Airway epithelial cell (primary cell): ENCODE measurements at places on chromosomes 11 and 22. TPM values are rescaled to one million over a fixed set of nuclear protein-coding genes. Genes with fewer than 3 reads are reported as not detected.

Gene OR5P2
- not detected in 2 replicates for total RNA-seq

Gene LYVE1
- not detected in 2 replicates for total RNA-seq

Gene P2RY2
- 37.8 and 46.1 TPM in 2 replicates for total RNA-seq

Gene DDTL
- total RNA-seq, result not detected in 2 replicates

Gene NEFH
- total RNA-seq, result 3.6 and 3.7 TPM in 2 replicates

Gene C22orf31
- total RNA-seq, result not detected in 2 replicates

Gene MMP13
- total RNA-seq, result 1.2 and 2.3 TPM in 2 replicates

Gene JAM3
- total RNA-seq, result 2.7 and 7.4 TPM in 2 replicates

Gene NCR3LG1
- total RNA-seq, result 1.4 and 2.2 TPM in 2 replicates

Gene FXYD6
- total RNA-seq, result 0.21 TPM in 1 of 2 replicates, not detected in the other

Gene CABP7
- not detected in 2 replicates for total RNA-seq

Gene C11orf42
- total RNA-seq, result not detected in 2 replicates

Gene CLCF1
- total RNA-seq, result 6.1 and 8.5 TPM in 2 replicates

Gene GRAMD1B
- 0.46 and 1.4 TPM in 2 replicates for total RNA-seq

Gene MRGPRE
- not detected in 2 replicates for total RNA-seq

Gene MRGPRF
- total RNA-seq, result 0.07 and 0.37 TPM in 2 replicates

Gene MPZL3
- total RNA-seq, result 16.5 and 20.0 TPM in 2 replicates

Gene HEPHL1
- total RNA-seq, result 0.79 and 1.1 TPM in 2 replicates

Gene GTSE1
- 4.6 and 9.2 TPM in 2 replicates for total RNA-seq

Gene CD3E
- not detected in 2 replicates for total RNA-seq

Gene TSPAN18
- 0.84 TPM in 1 of 2 replicates, not detected in the other for total RNA-seq

Gene ELF5
- total RNA-seq, result 0.74 and 1.9 TPM in 2 replicates

Gene SLC37A2
- total RNA-seq, result 22.3 and 26.1 TPM in 2 replicates

Gene HBE1
- not detected in 2 replicates for total RNA-seq

Gene CDK2AP2
- 45.8 and 61.4 TPM in 2 replicates for total RNA-seq

Gene P2RY6
- total RNA-seq, result 0.21 TPM in 1 of 2 replicates, not detected in the other

Gene PTPRJ
- total RNA-seq, result 2.4 and 2.7 TPM in 2 replicates

Gene RFPL2
- not detected in 2 replicates for total RNA-seq

Gene PPFIBP2
- total RNA-seq, result 14.1 and 19.8 TPM in 2 replicates

Gene PSMD13
- total RNA-seq, result 203 and 237 TPM in 2 replicates

Gene OR5T2
- total RNA-seq, result not detected in 2 replicates
